ENCODE measurements at places on chromosomes 3 and 15.

GRCh38 chr3:50396502-50396901, 37.2 kb upstream of the TMEM115 start:
- peak; percentile 63 for DNase-seq

DNA sequence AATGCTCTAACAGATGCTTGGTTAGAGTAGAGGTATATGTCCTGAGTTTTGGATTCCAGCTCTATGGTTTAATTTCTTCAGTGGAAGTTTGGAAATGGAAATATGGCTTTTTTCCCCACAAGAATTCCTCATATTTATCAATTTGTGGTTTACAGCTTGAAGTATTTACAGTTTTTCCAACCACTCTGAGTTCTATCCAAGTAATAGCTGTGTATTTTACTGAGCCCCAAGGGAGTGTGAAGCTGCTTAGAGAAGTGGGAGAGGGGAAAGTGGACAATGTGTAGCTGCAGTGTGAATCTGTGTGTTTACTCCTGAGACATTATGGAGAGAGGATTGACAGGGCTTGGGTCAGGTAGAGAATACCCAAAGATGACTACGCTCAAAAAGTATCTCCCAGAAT, 54.5 kb downstream of the NEK11 start:
- DNase-seq = no peak

DNA sequence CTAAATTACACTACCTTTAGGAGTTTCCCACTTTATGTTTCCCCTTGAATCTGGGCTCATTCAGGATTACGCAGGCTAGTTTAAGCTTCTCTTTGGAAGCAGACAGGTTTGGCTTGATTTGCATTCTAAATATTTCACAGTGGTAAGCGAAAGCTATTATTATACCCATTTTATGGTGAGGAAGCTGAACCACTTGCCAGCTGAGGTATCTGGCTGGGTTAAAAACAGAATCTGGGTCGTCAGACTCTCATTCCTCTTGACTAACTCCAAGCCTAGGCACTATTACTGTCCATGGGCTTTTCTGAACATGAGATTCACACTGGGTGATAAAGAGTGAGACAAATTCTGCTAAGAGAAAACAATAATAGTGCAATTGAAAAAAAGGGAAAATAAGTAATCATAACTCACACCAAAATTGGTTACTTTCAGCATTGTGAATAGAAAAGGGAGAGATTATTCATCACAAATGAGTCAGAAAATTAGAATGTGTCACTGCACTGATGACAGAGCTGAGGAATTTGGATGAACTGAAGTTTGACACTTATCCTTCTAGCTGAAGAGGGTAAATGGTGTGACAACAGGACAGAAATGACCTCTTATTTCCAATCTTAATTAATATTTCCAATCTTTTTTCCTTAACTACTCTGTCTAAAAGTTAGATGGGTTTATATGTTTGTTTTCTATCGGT, 211.3 kb downstream of the TIGIT start:
- no peak for DNase-seq

DNA sequence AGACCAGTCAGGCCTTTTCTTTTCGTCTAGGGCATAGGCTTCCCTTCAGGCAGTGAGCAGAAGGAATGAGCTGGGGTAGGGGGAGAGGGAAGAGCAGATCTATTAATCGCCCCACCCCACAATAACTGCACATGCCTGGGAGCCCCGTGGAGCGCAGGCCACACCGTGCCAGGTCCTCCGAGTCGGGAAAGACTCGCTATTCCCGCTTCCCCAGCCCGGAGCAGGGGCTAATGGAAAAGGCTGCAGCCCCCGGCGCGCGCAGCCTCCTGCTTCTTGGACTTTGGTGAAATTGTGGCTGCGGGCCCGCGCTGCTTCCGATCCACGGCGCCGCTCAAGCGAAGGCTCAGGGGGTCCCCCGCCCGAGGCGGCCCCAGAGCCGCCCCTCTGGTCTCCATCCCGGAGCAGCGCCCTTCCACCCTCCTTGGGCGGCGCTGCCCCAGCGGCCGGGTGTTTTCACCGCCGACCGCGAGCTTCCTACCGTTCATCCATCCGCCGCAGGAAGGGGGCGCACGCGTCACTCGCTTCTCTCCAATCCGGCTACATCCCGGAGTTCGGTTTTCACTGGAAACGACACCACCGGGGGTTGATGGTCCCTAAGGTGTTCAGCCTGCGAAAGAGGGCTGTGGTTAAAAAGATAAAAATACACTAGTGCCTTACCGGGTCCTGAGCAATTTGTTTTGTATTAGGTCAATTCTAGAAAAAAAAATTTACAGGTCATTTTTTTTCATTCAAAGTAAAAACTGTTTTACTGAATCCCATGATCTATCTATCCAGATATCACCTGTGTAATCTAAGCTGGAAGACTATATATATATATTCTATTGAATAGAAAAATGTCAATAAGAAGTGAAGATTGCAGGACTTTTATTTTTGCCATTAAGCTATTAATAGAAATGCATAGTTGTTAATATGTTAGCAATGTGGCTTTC, 4.4 kb upstream of the SYNM start:
- peak; percentile 89 for DNase-seq

DNA sequence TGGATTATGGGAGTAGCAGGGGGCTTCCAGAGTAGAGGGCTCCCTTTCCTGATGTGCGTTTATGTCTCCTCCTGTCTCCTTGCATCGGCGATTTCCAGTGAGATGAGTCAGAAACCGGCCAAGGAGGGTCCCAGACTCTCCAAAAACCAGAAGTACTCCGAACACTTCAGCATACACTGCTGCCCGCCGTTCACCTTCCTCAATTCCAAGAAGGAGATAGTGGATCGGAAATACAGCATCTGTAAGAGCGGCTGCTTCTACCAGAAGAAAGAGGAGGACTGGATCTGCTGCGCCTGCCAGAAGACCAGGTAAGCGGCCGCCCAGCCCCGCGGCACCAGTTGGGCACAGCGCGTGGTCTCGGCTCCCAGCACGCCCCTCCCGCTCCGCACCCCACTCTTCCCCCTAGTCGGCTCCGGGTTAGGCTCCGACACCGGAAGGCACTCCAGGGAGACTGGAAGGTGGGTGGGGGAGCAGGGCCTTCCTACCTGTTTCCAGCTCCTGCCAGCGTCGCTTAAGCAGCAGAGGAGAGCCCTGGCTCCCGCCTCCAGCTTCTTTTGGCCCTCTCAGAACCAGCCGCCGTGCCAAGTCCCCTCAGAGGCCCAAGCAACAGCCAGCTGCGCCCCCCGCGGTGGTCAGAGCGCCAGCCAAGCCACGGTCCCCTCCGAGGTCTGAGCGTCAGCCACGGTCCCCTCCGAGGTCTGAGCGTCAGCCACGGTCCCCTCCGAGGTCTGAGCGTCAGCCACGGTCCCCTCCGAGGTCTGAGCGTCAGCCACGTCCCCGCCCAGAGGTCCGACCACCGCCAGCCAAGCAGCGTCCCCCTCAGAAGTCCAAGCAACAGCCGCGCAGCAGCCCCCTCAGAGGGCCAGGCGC, 34.7 kb downstream of the MOBP start:
- no peak for DNase-seq

DNA sequence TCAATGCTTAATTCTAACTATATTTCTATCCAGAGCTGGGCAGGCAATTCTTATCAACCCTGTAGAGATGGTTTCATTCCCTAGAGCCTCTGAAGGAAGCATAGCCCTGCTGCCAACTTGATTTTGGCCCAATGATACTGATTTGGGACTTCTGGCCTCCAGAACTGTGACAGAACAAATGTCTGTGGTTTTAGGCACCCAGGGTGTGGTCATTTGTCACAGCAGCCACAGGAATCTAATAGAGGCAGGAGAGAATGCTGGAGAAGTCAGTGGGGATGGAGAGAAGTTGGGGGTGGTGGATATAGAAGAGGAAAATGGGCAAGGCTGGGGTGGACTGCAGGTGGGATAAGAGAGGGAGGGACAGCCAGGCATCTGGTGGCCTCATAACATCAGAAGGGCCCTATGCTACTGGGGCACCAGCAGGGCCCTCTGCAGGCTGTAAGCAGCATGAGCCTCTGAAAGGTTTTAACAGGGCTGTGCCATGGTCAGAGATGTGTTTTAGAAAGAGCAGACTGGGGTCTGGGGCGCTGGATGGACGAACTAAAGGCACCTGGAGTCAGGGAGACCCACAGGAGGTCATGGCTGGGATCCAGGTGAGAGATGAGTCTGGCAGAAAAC, 19.8 kb downstream of the MRPS11 start:
- peak; percentile 28 for DNase-seq
